ENCODE measurements at places on chromosomes 3 and 15.

DNA sequence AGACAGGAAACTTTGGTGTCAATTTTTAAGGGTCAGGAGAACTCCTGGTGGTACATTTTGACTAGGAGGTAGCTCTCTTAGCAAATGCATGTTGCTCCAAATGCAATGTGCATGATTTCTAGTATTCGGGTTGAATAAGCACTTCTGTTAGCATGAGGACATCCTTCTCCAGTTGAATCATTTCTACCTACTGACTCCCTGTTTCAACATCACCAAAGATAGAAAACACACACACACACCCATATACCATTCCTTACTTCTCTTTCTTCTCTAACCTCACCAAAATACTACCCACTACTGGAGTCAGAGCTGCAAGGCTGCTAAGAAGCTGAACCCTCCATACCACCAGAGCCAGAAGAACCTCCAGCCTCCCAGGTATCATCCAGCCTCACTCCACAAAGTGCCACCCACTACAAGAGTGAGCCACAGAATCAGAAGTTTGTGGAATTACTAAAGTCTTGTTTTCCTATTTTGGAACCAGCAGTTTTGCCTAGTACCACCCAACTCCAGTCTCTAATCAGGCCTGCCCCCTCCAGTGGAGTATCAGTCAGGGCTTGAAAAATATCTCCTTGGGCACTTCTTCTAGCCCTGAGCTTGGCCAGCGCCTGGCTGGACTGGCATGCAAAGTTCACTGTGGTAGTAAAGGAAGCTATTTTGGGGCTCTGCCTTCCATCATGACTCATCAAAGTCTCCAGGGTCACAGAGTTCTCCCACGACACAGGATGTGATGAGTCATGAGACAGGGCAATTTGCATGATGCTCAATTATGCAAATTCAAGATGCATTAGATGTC, 110.3 kb downstream of the CYP19A1 start:
- peak; percentile 21 for DNase-seq

GRCh38 chr3:150423761-150424160, 15.7 kb downstream of the TSC22D2 start:
- no peak for DNase-seq

- no peak for DNase-seq
Observed at GRCh38 chr3:38616111-38616510, 33.4 kb downstream of the SCN5A start.

DNA sequence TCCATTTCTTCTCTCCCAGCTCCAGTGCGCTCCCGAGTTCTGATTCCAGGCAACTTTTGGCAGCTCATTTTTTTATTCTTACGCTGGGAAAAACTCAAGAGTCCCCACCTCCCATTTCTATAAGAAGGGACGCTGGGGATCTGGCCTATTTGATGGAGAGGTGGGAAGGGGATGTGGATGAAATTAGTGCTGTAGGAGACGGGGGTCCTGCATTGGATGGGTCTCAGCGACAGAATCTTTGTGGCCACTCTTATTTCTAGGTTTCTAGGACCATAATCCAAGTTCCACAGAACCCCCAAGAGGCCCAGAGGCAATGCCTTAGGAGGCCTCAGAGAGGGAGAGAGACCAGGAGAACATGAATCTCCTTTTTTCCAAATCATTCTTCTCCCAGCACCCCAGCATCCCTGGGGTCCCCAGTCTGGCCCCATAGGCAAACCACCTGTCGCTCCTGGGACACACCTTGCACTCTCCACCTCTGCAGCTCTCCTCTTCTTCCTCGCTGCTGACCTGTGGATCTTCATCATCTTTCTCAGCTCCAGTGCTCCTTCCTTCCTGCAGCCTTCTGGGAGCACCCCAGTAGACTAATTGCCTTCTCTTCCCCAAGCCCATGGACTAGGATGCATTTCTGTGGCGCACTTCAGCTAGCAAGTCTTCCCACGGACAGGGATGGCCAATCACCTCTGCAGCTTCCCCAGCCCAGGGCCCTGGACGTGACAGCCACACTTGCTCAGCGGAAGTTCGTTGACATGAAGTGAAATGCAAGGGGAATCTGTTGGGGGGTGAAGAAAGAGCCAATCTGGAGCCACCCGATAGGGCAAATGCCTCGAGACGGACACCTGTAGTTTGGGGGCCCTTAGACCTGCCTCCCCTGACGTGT, 100.1 kb upstream of the ALDH1A3 start:
- DNase-seq, result no peak
